ENCODE measurements at places on chromosomes 6 and 20.
A peak's percentile ranks its signal among the peaks of the same experiment; 100 is the strongest.

- no peak for DNase-seq
Observed at GRCh38 chr6:105817370-105817769, 268.8 kb upstream of the PRDM1 start.

GRCh38 chr20:22795871-22796270 is 211.5 kb upstream of the FOXA2 start:
- DNase-seq = no peak

GRCh38 chr6:145206247-145206907 is 528.9 kb downstream of the EPM2A start:
- no peak for DNase-seq

DNA sequence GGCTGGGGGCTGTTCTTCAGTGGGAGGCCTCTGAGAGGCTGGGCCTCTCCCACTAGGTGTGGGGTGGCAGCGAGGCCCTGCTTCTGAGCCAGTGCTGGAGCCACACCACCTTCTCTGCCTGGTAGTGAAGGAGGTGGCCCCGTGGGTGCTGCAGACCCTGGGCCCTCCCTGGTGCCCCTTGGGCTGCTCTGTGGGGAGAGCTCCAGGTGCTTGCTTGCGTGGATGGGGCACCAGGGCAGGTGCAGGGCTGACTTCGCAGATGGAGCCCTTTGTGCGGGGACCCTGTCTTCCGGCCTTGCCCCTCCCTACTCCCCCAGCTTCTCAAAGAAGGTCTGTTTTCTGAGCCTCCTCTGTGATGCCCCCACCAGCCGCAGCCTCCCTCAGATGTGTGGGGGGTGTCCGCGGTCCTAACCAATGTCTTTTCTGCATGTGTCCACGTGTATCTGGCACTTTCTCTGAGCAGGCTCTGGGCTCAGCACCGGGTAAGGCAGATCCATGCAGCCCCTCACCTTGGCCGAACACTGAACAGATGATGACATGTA is 17.2 kb upstream of the MYT1 start:
- no peak for DNase-seq

- peak; percentile 95 for DNase-seq
Observed at GRCh38 chr20:64255361-64256281, at the start of gene PCMTD2. PCMTD2 (plus strand) TSS chr20:64255748; CDS start chr20:64259966, 4,218 bp downstream.

DNA sequence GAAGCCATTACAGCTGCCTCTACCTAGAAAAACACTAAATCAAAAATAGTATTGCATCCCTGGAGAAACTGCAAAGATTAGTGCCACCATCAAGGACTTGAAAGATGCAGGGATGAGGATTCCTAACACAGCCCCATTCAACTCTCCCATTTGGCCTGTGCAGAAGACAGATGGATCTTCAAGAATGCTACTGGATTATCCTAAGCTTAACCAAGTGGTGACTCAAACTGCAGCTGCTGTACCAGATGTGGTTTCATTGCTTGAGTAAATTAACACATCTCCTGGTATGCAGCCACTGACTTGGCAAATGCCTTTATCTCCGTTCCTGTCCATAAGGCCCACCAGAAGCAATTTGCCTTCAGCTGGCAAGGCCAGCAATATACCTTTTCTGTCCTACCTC is 117.4 kb downstream of the TBC1D32 start:
- no peak for DNase-seq

DNA sequence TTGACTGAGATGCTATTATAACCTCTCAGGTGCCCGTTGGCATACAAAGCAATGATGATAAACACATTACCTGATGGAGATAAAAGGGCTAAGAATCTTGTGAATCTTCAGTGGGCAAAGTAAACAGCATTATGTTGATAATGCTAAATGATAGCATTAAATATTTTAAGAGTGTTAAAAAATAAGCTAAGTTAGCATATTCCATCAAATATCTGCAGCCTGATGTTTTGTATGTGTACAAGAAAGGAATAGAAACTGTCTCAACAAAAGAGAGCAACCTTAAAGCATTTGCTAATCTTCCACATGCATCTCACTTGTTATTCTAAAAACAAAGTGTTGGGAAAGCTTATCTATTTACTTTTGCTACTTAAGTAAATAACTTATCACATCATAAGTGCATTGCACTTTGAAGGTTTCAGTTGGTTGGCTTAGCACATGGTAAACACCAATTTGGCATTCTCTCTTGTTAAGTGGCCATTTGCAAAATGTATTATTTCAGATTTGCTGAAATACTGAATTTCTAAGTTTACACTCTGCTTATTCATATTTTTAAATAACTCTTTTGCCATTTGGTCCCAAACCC is 151.6 kb downstream of the SYNDIG1 start:
- no peak for DNase-seq

DNA sequence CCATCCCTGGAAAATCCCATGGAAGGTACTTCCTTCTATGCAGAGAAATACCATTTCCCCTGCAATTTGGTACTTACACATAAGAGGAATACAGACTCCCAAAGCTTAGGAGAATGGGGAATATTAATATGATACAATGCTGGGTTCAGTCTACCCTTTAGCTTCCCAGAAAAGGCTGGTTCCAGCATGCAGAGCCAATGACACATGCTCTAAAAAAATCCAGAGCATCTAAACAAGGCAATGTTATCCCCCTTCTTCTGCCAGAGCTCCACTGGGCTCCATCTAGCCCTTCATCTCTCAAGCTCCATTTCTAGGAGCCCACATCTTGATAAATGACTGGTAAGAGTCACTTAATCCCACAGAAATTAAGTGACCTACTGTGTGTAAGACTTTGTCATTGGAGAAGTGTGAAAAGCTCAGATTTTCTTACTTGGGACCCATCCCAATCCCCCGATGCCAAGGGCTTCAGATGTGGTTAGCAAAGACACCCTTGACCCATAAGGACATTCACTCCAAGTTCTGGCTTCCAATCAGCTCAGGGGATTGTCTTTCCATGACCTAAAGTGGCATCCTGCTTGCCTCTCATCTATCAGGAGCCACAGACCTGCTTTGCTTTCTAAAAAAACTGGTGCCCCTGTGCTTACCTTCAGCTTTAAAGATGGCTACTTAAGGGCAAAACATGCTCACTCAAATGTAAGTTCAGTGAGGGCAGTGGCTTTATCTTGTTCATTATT is 137.5 kb downstream of the UNC5CL start:
- no peak for DNase-seq

DNA sequence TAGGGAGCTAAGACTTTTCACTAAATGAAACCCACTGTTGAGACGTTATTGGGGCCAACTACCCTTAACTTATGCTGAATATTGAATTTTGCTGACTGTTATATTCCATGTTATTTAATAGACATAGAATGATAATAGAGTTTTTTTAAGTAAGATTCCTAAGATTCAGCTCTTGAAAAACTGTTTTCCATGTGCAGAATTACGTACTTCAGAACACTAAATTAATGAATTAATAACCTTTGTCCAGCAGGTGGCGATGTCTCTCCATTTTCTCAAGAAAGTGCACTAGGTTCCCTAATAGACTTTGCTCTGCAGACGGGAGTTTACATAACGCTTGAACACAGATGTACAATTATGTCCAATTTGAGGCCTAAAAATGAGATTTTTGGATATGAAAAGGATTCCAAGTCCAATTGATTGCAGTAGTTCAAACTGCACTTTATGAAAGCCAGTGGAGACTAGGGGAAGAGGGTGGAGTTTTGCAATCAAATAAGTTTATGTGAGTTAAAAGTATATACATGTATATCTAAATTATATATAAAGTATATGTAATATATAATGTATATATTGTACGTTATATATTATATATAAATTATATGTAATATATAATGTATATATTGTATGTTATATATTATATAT is 282.1 kb downstream of the UST start:
- DNase-seq = peak; percentile 53

DNA sequence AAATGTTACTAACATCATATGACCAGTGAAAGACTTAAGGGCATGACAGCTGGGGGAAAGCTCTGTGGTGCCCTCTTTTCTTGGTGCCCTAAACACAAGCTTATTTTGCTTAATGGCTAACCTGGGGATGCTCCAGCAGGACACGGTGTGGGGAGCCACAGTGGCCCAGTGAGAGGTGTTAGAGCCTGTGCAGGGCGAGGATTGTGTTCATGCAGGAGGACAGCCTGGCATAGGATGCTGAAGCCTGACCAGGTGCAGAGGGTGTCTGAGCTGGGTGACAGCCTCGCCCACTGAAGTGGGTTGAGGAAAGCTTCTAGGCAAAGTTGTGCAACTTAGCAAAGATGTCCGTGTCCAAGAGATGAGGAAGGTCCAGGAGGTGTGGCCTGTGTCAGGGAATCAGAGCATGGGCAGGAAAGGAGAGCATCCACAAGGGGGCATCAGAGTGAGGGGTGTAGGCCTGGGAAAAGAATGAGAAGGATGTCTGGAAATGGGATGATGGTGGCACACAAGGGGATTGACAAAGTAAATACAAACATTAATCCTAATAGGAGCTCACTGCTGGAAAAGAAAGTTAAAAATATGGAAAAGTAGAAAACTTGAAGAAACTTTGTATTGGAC is 33.9 kb downstream of the SLC17A4 start:
- DNase-seq = peak; percentile 4

GRCh38 chr6:116424001-116424400 is 37.2 kb upstream of the CALHM6 start:
- no peak for DNase-seq

DNA sequence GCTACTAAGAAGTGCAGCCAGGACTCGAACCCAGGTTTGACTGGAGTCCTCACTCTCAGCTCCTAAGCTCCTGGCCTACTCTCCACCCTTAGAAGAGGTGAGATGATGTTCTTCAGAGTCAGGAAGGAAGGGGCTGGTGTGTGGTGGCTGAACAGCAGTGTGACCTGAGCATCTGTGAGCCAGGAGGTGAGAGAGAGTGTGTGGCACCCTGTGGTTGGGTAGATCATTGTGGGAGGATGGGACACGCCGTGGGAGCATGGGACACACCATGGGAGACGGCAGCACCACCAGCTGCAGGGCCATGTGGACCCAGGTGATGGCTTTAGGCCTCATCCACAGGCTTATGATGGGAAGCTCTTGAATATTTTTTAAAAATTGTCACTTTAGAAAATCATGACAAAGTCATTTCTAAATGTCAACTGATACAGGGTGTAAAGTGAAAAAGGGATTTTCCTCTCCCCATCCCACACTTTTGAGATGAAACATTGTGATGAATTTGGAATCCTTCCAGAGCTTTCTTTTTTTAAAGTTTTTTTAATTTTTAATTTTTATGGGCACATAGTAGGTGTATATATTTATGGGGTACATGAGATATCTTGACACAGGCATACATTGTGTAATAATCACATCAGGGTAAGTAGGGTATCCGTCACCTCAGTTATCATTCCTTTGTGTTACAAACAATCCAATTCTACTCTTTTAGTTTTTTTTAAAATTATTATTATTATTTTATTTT is 31.6 kb downstream of the SRC start:
- no peak for DNase-seq

GRCh38 chr6:115441651-115442050 is 619.0 kb downstream of the FRK start:
- DNase-seq = no peak

DNA sequence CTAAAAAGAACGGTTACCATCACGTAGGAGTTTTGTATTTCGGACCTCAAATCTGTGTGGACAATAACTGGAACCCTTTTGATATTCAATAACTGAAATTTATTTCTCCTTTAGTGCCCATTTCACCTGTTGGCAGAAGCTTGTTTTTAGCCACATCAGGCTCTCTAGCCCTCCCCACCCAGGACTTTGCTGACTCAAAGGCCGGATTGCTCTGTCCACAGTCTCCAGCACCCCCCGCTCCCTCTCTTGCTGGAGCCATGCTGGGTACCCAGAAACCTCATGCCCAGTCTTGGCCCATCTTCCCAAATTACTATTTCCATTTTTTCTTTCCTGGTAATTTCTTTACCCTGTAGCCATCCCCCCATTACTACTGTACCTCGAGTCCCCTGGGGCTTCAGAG is 55.8 kb upstream of the DUSP22 start:
- DNase-seq = no peak

DNA sequence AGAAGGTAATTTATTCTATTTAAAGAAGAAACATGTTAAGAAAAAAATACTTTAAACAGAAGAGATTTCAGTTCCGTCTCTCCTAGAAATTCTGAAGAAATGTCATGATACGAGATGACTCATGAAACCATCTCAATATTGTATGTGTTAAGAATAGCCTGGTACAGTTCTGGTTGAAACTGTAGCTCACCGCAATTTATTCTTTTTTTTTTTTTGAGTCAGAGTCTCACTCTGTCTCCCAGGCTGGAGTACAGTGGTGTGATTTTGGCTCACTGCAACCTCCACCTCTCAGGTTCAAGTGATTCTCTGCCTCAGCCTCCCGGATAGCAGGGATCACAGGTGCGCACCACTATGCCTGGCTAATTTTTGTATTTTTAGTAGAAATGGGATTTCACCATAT is 103.3 kb downstream of the ARHGAP18 start:
- no peak for DNase-seq

DNA sequence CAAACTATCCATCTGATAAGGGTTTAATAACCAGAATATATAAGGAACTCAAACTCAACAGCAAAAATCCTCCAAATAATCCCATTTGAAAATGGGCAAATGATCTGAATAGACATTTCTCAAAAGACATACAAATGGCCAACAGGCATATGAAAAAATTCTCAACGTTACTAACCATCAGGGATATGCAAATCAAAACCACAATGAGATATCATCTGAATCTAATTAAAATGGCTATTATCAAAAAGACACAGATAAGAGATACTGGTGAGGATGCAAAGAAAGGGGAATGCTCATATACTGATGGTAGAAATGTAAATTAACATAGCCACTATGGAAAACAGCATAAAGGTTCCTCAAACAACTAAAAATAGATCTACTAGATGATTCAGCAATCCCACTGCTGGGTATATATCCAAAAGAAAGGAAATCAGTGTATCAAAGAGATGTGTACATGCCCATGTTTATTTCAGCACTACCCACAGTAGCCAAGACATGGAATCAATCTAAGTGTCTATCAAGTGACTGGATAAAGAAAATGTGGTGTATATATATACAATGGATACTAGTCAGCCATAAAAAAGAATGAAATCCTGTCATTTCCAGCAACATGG is 6.1 kb upstream of the BRD2 start:
- no peak for DNase-seq

GRCh38 chr20:40604416-40604815 is 84.6 kb downstream of the MAFB start:
- no peak for DNase-seq

DNA sequence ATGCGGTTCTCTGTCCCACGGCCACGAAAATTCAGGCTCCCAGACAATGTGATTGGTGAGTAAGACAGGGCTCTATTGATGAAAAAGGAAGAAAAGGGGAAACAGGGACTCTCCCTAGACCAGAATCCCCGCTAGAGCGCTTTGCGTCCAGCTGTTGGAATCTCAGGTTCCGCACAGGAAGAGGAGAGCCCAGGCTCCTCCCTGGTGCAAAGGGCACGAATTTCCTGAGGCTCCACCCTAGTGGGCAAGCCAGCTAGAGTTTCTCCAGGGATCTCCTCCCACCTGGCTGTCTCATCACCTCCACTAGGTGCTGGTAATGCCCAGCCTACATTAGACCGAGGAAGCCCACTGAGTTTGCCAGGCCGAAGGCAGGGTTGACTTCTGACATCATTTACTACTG is 135.9 kb upstream of the SOX4 start:
- no peak for DNase-seq

DNA sequence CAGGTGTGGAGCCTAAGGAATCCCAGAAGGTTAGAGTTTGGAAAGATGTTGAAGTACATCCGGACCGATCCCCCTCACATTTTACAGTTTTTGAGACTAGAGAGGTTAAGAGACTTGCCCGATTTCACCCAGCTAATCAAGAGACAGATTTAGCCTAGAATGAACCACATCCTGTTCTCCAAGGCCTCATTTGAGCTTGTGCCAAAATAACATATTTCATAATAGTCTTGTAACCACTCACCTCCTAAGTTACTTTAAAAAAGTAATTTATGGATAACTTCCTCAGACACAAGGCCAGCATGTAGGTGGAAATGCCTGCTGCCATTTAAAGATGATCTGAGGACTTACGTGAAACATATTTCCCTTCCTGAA is 39.8 kb upstream of the ARHGAP18 start:
- no peak for DNase-seq

All from GM19239 (cell line).